ENCODE measurements at places on chromosomes 3 and 15. TPM values are rescaled to one million over a fixed set of nuclear protein-coding genes. Genes with fewer than 3 reads are reported as not detected.

Gene ARIH2
- polyA plus RNA-seq, result 62.3 TPM

Gene SKOR1
- polyA plus RNA-seq, result 0.06 TPM

Gene ZNF660
- polyA plus RNA-seq, result 0.59 TPM

Gene ARHGAP11A
- polyA plus RNA-seq, result 8.5 TPM

Gene GOLGA6L6
- polyA plus RNA-seq, result not detected

Gene HCN4
- not detected for polyA plus RNA-seq

Gene GPR149
- polyA plus RNA-seq, result not detected

Gene GUCA1C
- not detected for polyA plus RNA-seq

Gene PLXNB1
- polyA plus RNA-seq, result 27.0 TPM

Gene PRR20G
- not detected for polyA plus RNA-seq

Gene GOLGA6L25
- polyA plus RNA-seq, result not detected

Gene ZNF774
- polyA plus RNA-seq, result 0.91 TPM

Gene CLN6
- polyA plus RNA-seq, result 31.9 TPM

Gene ABHD5
- 13.8 TPM for polyA plus RNA-seq

Gene ISG20
- 1.2 TPM for polyA plus RNA-seq

Gene RTP3
- 0.26 TPM for polyA plus RNA-seq

Gene KLHL40
- not detected for polyA plus RNA-seq

Gene FEZF2
- not detected for polyA plus RNA-seq

Gene TNFAIP8L3
- 0.29 TPM for polyA plus RNA-seq

Gene SPTSSB
- not detected for polyA plus RNA-seq

Gene TMF1
- 9.5 TPM for polyA plus RNA-seq

Gene IP6K1
- 28.3 TPM for polyA plus RNA-seq

Gene C3orf49
- not detected for polyA plus RNA-seq

Gene COL6A5
- polyA plus RNA-seq, result not detected

Gene SLC28A2
- not detected for polyA plus RNA-seq

Gene CADM2
- polyA plus RNA-seq, result not detected

Gene ERC2
- 0.14 TPM for polyA plus RNA-seq

Gene ARNT2
- 18.2 TPM for polyA plus RNA-seq

Gene ECE2
- not detected for polyA plus RNA-seq

Gene FAM81A
- not detected for polyA plus RNA-seq

All from IMR-90 (cell line).